ENCODE measurements at places on chromosomes 2 and 18.

DNA sequence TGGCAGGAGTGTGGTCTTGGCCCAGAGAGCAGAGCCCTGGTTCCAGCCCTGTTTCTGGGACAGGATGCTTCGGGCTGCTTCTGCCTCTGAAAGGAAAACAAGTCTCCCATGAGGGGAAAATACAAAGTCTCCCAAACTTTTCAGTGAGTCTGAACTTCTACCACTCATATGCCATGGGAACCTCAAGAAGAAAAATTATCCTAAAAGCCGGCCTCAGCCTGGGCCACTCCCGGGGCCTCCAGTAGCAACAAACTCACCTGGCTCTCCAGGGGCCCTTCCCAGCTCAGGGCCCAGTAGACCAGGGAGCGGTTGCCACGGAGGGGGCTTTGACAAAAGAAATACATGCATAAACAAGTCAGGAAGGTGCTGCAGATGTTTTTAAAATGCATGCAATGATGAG is 289.2 kb upstream of the HDAC4 start:
- no peak for DNase-seq

- DNase-seq: no peak
These were observed 7.9 kb upstream of the RNF152 start for GRCh38 chr18:61900504-61901281.

- DNase-seq: peak; percentile 79
These were observed 60.8 kb downstream of the MBP start for GRCh38 chr18:77071711-77072292.

GRCh38 chr18:79068341-79068936 is 755 bp upstream of the ATP9B start:
- peak; percentile 42 for DNase-seq

- peak; percentile 27 for DNase-seq
These were observed 89.4 kb upstream of the MAP2 start for GRCh38 chr2:209334188-209335017.

DNA sequence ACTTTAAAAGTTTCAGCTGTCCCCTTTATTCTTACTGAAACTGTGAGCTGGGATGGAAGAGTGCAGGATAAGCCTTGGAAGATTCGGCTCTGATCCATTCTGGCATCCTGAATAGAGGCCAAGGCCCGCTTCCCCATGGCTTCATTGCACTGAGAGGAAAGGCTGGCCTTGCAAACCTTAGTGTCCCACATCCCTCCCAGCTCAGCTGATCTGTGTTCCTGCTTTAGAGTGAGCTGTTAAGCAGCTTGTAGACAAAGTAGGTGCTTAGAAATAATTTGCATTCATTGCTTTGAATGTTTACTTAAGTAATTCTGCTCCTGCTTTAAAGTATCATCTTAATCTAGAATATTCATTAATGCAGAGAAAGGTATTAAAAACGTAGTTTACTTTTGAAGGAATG is 169.6 kb upstream of the BOD1L2 start:
- no peak for DNase-seq

GRCh38 chr2:197204519-197205250 is 105.9 kb downstream of the ANKRD44 start:
- no peak for DNase-seq
